ENCODE measurements at places on chromosomes 5 and 9.

GRCh38 chr9:109912726-109913460, 132.9 kb downstream of the PALM2AKAP2 start:
- no peak for DNase-seq

- no peak for DNase-seq
Measured at GRCh38 chr5:34531751-34532360, 124.3 kb upstream of the RAI14 start.

DNA sequence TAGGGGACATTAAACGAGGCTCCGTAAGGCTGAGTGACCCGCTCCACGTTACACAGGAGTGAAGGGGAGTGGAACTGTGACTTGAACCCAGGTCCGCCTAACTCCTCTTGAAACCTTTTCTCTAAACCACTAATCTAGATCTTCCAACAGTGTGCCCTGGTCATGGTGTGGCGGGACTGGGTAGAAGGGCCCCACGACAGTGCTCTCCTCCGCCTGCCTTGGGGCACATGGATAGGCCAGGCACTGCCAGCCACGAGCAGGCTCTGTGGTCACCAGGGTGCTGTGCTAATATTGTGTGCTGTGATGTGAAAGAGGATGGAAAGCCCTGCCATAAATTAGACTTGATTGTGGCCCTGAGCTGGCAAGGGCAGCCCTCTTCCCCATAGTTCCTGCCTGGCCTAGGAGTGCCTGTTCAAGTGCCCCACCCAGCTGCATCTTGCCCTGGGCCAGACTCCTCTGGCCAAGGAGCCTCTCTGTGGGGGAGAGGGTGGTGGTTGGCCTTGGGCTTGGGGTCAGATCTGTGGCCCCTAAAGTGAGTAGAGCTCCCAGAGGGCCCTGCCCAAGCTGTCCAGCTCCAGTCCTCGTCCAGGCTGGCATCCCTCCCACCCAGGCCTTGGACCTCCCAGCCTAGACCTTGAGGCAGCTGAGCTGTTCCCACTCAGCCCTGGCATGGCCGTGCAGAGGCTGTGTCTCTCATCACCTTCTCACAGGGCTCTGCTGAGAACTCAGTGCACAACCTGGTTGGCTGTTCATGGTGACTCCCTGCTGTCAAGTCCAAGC, 67.8 kb upstream of the TBC1D2 start:
- DNase-seq = no peak

GRCh38 chr5:9233712-9234111, 312.2 kb downstream of the SEMA5A start:
- DNase-seq = no peak

DNA sequence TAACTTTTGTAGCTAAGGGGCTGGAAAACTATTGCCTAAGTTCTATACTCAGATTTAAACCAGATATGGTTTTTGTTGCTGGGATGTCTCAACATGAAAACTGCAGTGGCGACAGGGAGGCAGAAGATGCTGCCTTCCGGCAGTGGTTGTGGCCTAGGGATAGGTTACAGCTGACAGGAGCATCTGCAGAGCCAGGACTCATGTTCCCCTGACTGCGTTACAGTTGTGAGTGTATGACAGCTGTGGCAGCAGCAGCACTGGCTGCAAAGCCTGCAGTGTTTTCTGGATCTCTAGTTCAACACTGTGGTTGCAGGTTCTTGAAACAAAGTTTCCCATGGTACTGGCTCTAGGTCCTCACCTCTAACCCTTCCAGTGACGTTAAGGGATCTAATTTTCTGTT, 498.8 kb upstream of the CDH18 start:
- DNase-seq = no peak

GRCh38 chr9:86549401-86549811, 195.2 kb upstream of the TUT7 start:
- DNase-seq = no peak

- no peak for DNase-seq
Measured at GRCh38 chr5:149062371-149063016, 368 bp downstream of the SH3TC2 start.

DNA sequence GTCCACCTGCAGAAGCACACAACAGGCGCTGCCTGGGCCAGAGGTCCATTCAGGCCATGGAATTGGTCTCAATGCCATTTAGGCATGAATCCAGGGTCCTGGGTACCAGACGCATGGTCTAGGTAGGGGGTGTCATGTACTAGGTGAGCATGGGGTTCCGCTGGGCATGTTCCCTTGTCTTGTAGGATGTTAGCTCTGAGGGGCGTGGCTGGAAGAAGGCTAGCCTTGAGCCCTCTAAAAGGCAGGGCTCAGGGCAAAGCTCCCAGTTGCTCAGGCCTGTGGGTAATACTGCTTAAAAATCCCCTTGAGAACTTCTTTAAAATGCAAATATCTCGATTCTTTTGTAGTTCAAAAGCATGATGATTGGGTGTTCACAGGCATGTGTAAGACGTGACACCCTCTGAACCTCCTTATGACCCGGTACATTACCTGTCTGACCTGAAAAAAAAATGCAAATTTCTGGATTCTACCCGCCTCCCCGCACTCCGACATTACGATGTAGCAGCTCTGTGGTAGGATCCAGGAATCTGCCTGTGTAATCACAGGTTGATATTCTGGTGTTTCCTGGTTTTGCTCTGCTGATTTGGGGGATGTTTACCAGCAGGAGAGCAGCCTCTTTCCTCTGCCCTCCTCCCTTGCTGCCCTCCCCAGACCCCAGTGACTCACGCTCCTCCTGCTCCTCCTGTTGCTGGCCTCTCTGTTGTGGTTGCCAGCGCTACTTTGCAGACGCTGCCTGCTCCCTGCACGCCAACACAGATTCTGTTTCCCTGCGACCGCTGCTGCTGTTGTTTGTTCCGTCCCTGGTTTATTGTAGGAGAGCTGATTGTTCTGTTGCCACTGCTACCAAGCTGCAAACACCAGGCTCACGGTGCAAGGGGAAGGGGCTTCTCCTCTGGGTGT, 5.7 kb downstream of the TMC1 start:
- peak; percentile 66 for DNase-seq

GRCh38 chr9:22463205-22463604, 16.6 kb downstream of the DMRTA1 start:
- no peak for DNase-seq

GRCh38 chr5:74640954-74641734, 616 bp upstream of the ENC1 start:
- peak; percentile 45 for DNase-seq

- no peak for DNase-seq
Measured at GRCh38 chr9:35726931-35727330, 5.1 kb downstream of the TLN1 start.

- DNase-seq = no peak
Measured at GRCh38 chr9:113508111-113508749, 44.7 kb downstream of the RGS3 start.

GRCh38 chr5:63726496-63726895, 235.7 kb downstream of the HTR1A start:
- DNase-seq = no peak

DNA sequence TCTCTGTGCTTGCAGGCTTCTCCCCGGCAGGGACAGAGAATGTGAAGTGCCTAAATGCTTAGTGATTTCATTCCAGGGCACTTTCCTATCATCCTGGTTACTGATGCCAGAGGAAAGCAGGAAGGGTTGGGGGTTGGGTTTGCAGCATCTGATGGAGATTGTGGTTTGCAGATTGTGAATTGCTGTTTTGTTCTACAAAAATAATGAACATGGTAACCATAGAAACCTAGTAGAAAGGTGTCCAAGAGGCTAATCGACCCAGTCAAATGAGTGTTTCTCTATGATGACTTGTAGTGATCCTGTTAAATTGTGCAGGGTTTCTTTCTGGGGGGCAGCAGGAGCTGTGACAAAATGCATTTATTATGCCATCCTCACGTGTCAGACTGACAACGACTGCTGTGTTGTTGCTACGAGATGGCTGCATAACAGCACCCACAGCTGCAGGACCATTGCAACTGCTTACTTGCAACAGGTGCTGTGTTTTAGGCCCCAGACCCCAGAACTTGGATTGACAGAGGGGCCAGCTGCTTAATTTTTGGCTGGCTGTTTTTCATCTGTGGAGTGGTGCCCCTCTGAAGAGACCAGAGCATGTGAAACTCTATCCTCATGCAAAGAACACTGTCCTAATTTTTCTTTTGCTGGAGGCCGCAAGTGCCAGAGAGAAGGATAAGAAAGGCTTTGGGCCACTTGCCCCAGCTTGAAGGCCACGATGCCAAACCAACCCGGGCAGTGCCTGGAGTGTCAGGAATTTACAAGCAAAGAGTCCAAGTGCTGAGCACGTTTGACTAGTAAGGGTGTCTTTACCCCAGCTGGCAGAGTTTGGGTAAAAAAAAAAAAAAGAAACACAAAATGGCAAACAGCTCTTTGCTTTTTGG, 397.8 kb downstream of the GADD45G start:
- DNase-seq = no peak

DNA sequence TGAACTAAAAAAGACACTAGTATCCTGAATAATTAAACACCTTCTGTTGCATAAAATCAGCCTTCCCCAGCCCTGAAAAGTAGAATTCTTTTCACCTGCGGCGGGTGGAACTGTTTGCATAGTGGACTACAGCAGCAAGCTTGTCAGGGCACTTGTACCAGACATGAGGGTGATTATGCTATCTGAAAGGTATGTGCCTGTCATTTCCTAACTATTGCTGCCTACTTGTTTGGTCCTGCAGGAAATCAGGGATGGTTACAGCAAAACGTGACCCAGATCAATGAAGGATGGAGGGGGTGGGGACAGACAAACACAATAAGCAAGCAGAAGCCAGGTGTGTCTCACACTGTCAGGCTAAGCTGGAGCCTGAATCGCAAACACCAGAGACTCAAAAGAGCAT, 385.6 kb downstream of the MLLT3 start:
- no peak for DNase-seq

DNA sequence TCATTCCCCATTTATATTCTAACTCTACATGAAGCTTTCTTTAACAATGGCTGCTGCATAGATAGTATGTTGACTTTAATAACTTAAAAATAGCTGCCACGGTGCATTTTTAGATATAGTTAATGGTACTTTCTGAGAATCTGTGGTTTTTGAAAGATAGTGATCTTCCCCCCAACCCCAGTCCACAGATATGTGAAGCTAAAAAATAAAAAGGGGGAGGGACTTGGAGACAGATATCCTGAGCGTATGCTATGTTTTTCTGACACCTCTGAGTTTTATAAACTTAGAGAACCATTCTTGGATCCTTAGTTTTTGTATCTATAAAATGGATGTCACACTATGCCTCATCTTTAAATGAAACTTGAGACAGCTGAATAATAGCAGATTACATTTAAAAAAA, 120.5 kb downstream of the SNX18 start:
- DNase-seq = no peak

GRCh38 chr9:94153905-94154304, 69.6 kb downstream of the PTPDC1 start:
- no peak for DNase-seq

DNA sequence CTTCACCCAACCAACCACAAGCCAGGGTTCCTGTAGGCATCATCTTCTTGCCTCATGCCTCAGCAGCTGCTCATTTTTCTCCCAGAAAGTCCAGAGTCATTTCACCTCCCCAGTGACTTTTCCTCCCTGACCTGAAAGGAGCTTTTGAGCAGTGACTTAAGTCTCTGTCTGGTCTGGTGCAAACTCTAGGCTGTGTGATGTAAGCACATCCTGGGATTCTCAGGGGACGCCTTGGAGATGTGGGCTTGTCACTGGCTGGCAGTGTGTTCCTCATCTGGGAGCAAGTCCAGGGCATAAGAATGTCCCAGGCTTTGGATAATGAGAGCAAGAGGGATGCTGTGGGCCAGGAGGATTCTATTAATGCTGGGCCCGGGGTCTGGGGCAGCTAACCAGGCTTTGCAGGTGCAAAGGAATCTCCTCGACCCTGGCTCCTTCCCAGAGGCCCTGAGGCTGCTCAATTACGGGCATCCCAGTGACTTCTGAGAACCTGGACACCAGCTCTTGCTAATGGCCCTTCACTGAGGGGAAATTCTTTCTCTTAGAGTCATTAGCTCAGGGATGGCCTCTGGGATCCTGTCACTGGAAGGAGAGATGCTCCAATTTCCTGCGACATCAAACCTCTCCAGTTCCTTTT, 211.0 kb upstream of the PANK3 start:
- DNase-seq = no peak

DNA sequence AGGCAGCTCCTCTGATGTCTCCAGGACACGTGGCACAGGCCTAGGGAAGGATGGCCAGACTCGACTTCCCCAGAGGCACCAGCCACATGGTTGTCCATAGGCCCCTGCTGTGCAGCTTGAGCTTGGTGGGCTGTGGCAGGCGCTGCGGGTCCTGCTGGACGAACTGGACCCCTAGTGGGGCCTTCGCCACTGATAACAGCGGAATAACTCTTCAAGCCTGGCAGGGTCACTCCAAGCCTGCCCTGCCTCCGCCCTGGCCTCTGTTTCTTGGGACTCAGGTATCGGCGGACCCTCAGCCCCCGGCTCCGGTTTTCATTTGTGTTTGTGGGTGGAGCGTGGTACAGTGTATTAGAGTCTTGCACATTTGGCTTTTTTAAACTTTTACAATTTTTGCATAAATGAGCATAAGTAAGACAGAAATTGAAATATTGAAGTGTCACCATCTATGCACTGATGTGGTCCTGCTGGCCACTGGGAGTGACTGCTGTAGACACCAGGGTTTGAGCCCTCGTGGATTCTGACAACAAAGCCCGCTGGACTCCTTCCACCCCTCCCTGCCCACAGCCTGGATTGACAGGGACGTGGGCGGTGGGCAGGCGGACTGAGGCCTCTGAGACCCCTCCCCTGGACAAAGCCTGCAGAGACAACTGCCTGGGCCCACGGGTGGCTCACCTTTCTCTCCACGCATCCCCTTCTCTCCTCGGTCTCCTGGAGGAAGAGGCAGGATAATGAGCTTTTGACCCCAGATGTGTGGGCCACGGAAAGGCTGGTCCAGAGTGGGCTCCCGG, 3.8 kb downstream of the FCN1 start:
- DNase-seq = no peak

- DNase-seq = no peak
Measured at GRCh38 chr9:116390303-116391228, 237.0 kb downstream of the PAPPA start.

- DNase-seq = no peak
Measured at GRCh38 chr9:86350006-86350760, 4.0 kb downstream of the TUT7 start.

GRCh38 chr9:1972672-1973071, 42.5 kb upstream of the SMARCA2 start:
- no peak for DNase-seq

GRCh38 chr9:124038790-124039633, 27.4 kb downstream of the LHX2 start:
- no peak for DNase-seq

- DNase-seq = no peak
Measured at GRCh38 chr5:142716963-142717362, 31.1 kb upstream of the FGF1 start.
